ENCODE measurements at places on chromosomes 1 and 21.

DNA sequence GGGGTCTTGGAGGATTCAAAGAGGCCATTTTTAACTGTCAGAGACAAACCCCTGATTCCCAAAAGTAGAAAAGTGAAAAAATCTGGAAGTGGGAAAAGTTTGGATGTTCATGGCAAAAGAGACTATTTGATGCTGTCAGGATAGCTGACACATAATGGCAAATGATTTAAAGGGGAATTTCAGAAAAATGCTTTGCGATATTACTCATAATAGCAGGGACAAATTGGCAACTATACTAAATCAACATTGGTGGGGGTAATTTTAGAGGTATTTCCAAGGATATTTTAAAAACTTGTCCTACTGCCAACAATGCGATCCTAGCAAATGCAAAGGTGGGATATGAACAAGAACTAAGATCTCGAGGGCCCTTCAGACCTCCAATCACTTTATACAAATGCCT, 5.3 kb upstream of the GSTM4 start:
- no peak for DNase-seq

DNA sequence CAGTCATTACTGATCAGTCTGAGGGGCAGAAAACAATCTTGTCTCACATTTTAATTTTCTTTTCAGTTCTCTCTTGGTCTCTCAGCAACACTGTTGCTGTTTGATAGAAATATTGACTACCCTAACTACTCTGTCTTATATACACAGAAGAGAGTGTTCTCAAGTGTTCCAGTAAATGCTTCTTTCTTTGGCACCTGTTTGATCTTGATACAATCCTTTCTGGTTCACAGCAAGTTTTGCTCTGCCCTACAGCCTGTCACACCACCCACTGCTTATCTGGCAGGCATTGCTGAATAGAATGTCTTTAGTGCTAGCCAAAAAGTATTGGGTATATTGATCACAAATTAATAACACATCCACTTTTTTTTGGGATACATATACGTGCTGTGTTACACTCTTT, 75.7 kb upstream of the WLS start:
- DNase-seq = no peak

DNA sequence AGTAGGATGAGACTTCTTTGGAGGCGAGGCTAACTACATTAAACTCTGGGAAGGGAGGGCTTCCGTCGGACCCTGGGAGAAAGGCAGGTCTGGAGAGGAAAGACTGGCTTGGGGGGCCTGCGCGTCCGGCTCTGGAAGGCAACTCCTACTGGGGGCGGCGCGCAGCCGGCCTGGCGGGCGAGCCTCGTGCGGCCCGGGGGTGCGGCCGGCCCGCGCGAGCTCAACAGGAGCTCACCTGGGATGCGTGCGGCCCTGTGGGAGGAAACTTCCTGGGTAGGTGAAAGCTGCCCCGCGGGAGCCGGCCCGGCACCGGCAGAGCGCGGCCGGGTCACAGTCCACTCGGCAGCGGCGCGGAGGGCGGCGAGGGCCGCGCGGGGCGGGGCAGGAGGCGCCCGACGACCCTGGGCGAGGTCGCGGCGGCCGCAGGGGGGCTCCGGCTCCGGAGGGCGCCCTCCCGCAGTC, 449 bp downstream of the EPS15 start:
- DNase-seq = peak; percentile 25

- DNase-seq = no peak
Measured at GRCh38 chr1:81805537-81806431, 5.0 kb downstream of the ADGRL2 start.

DNA sequence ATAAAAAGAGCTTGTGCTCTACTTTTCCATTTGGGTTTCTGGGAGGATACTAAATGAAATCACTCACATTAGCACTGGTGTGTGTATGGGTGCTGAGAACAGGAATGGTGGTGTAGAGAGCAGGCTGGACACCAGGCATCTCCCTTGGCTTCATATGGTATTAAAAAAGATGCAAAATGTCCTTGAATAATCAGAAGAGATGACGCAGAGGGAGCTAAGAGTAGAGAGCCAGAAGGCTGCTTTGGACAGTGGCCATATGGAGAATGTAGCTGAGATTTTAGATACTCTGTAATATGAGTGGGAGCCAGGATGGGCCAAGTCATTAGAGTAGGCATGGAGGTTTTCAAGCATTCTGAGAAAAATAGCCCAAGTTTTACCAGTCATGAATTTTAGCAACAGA, 112.3 kb upstream of the ZRANB2 start:
- DNase-seq = no peak

DNA sequence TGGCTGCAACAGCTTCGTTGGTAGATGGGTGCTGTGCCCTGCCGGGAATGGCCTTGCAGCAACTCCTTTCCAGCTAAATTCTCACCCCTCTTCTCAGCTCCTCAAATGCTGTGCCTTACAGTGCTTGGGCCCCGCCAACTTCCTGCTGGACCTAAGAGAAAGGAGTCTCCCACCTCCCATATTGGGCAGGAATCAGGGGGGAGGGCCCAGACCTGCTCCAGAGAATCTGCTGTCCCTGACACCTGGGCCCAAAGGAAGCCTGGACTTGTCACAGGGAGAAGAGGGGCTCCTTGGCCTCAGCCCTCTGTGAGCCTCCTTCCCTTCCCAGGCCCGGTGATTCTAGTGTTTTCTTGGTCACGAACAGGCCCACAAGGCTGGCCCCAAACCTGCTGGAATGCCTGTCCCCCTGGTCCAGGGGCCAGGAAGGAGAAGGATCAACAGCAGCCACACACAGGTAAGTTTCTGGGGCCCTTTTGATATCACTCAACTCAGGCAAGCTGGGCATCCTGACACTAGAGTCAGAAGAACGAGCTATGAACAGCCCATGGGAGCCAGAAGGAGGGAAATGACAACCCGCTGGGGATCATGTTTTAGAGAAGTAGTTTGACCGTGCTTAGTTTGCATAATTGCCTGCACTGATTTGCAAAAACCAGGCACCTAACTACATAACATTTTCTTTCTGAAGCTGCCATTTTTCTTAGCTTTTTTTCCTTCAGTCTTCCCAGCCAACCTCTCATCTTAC, 86.2 kb downstream of the CD247 start:
- DNase-seq = no peak

DNA sequence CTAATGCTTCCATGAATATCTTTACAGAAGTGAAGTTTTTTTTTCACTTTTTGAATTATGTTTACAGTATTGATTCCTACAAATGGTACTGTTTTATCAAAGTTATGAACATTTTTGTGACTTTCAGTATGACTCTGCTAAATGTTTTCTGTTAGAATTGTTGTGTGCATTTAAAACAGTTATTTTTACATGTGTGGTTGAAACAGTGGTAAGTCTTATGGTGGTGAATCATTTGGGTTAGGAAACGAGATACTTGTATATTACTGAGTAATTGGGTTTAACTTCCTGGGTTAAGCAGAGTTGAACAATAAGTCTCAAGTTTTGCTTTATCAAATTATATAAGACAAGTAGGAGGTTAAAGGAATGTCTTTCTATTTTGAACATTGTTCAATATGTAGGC, 66.8 kb downstream of the VPS13D start:
- no peak for DNase-seq

- no peak for DNase-seq
Measured at GRCh38 chr1:235932090-235932510, 65.4 kb upstream of the LYST start.

DNA sequence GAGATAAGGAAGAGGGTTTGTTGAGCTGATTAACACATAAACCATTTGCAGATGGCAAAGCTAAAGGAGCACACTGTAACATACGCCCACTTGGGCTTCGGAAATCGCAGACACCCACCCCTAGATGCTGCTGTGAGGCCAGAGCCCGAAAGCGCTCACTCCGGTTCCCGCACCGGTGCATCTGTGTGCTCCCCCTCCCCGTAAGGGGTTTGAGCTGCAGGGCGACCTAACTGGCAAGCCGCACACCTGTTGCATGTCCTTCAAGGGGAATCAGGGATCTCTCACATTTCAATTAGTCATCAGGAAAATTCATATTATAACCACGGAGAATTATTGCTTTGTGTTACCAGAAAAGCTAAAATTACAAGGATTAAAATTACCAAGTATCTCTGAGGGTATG, 1.4 kb upstream of the CFH start:
- no peak for DNase-seq
